NCI-H510A treated with DMSO at 0.1 percent for 48 hours (cell line): ENCODE measurements at places on chromosomes 4 and X.

DNA sequence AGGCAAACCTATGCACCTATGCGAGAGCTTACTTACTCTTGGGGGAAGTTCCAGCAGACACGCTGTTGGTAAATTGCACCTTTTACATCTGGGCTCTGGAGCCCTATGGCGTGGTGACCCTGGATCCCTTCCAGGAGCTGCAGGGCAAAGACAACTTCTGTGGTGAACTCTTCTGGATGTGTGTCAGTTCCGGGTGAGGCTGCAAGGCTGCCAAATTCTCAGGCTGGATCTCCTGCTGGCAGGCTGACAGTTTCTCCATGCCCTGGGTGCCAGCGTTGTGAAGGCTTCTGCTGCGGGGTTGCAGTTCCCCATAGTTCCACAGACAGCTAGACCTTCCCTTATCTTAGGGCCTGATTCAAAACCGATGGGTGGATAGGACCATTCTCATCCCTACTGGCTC, 37.9 kb downstream of the RAP2C start:
- no peak for DNase-seq

- DNase-seq = no peak
Observed at GRCh38 chr4:144644368-144645101, 1.4 kb upstream of the HHIP start.

DNA sequence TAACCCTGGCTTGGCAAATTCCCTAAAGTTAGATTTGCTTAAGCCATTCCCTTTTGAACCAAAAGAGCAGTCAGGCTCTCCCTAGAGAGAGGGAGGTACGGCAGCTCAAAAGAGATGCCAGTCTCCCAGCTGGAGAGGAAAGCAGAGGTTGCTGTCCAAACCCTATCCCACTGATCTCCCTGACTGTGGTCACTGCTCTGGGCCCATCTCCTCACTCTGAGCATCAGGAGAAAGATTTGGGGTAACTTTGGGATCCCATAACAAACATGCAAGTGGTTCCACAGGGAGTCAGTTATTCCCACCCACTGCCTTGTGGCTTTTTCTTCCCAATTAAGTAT, 17.1 kb downstream of the ACSL1 start:
- no peak for DNase-seq

DNA sequence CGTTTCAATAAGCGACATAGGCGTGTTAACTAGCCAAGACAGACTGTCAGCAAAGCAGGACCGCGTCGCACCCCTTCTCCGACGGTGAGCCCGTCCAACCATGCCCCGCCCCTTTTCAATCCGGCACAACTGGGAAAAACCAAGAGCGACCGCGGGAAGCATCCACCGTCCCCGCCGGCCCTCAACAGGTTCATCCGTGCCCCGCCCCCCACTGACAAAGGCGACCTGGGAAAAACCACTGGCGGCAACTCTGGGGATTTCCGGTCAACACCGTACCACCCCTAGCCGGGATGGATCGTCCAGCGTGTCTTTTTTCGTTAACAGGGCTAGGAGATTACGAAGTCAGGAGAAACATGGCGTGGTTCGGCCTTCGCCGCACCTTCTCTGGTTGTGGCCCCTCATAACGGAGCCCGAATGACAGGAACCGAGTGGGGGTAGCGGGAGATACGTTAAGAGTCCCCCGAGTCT, 377 bp downstream of the TIMM17B start:
- peak; percentile 50 for DNase-seq

- no peak for DNase-seq
Observed at GRCh38 chr4:2095236-2096072, 36.3 kb downstream of the NAT8L start.

DNA sequence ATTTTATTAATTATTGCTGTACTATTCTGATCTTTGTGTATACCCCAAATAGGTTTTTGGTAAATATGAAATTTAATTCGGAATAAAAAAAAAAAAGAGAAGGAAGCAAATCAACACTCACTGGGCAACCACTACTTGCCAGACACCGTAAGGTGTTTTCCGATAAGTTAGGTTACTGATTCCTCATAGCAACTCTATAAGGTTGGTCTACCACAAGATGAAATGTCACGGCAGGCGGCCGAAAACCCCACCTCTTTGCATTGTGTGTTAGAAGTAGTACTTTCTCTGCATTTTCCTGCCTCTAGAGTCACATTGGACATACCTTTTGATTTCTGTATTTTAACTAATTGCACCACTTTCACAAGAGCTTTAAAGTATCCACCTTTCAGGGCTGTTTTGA, 44.5 kb upstream of the RASGEF1B start:
- DNase-seq = no peak

DNA sequence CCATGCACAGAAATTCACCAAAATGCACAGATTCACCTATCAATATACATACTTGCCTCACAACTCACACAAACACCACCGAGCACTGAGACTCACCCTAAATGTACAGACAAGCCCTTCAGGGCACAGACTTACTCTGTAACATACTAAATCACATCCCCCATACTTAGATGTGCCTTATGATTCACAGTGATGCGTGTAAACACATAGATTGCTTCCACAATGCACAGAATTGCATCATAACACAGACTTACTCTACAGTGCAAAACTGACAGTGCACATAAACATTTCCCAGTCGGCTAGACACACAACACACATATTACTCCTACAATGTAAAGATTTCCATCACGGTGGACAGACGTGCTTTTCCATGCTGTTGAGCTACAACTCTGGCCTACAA, 6.2 kb downstream of the LINC00632 start:
- DNase-seq = no peak

GRCh38 chrX:105121186-105121585, 99.3 kb downstream of the TEX13A start:
- DNase-seq = no peak

GRCh38 chr4:125776146-125776545, 461.4 kb downstream of the FAT4 start:
- no peak for DNase-seq

GRCh38 chr4:116243431-116243830, 841.9 kb downstream of the TRAM1L1 start:
- DNase-seq = no peak

DNA sequence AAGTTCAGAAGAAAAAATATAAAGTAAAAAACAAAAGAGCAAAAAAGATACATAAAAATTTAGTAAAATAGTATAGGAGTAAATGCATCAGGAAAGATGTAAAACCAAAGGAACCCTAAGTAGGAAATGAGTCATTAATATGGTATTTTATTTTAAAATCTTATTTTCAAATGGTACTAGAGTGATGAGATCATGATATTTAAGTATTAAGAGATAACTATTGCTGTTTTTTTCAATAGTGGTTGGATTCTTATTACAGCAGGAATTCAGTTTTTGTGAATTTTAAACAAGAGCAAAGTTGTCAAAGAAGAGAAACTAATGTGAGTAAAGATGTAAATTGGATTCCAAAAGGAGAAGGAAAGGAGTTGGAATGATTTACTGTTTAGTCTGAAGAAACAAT, 20.0 kb downstream of the EMCN start:
- no peak for DNase-seq

DNA sequence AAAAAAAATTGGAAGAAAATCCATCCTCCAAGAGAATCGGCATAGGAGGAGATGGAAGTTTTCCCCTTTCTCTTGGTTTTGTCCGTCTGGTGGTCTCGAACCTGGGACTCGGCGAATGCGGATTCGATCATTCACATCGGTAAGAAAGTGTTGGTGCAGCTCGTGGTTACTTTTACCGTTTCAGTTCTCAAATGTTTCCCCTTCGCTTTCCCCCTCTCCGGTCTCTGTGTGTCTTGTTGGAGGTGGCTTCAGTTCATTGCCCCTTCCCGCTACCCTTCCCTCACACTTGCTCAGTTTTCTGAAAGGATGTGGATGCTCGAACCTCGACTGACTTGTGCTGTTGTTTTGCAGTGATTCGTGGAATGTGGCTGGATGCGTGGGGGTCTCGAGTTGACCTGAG, 840 bp downstream of the GRID2 start:
- DNase-seq = peak; percentile 1
